ENCODE measurements at places on chromosomes 2 and 18.
A peak's percentile ranks its signal among the peaks of the same experiment; 100 is the strongest.

GRCh38 chr2:16063955-16064633 is 123.7 kb downstream of the MYCN start:
- no peak for DNase-seq

- DNase-seq: no peak
Measured at GRCh38 chr18:71079606-71080005, 790.8 kb downstream of the SOCS6 start.

DNA sequence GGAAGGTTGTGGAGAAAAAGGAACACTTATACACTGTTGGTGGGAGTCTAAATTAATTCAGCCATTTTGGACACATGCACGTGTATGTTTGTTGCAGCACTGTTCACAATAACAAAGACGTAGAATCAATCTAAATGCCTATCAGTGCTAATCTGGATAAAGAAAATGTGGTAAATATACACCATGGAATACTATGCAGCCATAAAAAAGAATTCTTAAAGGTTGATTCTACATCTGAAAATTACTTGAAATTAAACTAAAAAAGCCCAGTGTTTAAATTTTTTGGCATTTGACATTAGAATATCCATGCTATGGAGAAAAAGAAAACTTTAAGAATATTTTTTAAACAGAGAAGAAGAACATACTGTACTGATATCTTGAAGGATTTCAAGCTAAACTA is 84.0 kb downstream of the BMPR2 start:
- no peak for DNase-seq

DNA sequence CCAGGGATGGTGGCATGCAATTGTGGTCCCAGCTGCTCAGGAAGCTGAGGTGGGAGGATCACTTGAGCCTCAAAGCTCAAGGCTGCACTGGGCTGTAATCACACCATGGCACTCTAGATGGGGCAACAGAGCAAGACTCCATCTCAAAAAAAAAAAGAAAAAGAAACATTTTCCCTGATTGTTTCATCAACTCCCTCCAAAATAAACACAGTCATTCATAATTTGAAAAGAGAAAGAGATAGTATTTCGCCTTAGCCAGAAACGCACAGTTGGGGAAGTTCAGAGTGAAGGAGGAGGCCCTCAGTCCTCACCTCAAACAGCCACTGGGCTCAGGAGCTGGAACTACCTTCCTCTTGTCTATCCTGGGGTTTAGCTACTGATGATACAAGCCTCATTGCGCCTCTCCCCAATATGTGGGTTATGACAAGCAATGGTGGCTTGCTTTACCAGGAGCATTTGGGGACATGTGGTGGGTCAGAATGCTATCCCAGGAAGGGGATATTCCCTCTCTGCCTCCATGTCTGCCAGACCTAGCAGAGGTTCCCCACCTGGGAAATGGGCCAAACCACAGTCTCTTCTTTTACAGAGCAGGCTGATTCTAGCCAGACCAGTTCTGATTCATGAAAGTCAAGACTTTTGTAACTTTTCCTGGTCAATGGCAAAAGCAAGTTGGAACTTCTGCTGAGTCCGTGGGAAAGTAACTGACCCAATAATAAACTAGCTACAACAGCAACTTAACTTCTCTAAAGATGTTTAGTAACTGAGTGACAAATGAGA is 22.2 kb upstream of the TMEM87B start:
- DNase-seq: peak; percentile 82

DNA sequence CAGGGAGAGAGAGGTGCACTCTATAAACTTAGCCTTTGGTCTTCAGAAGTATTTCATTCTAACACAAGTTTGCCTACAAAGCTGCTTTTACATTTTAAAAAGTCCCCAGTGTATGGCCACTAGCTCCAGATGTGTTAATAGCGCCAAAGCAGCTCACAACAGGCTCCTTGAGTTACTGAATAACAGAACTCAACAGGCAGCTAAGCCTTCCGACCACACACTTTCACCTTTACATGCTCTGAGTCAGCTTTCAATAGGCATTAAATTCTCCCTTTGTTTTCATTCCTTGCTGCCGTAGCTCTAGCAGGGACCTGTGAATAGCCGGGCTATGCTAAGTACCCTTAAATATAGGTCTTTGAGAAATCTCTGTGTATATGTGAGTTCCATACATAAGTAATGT is 262.8 kb upstream of the PARD3B start:
- no peak for DNase-seq

GRCh38 chr2:170744248-170745002 is 25.8 kb upstream of the ERICH2 start:
- DNase-seq: peak; percentile 37

DNA sequence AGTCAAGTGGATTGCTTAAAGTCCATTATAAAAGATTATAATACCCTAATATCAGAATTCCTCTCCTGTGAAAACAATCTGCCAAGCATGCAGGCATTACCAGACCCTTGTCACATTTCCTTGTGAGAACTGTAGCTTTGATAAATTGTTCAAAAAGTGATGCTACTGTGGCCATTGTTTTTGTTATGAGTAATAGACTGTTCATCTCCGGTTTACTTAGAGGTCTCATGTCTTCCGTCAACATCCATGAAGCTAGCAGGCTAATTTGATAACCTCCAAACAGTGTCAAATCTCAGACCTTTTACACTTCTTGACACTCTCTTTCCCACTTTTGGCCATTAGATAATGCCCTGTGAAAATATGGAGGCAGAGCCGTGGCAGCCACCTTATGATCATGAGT is 342.7 kb downstream of the CPS1 start:
- no peak for DNase-seq

GRCh38 chr2:202187570-202187969 is 50.8 kb downstream of the SUMO1 start:
- DNase-seq: no peak

DNA sequence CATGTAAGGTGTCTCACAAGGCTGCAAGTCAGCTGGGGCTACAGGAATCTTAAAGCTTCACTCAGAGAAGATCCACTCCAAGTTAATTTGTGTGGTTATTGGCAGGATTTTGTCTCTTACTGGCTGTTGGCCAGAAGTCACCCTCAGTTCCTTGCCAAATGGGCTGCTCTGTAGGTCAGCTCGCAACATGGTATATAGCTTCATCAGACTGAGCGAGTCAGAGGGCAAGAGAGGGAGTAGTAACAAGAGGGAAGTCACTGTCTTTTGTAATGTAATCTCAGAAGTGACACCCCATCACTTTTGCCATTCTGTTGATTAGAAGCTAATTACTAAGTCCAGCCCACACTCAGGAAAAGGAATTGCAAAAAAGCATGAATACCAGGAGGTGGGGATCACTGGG is 119.5 kb downstream of the LRRTM1 start:
- no peak for DNase-seq

DNA sequence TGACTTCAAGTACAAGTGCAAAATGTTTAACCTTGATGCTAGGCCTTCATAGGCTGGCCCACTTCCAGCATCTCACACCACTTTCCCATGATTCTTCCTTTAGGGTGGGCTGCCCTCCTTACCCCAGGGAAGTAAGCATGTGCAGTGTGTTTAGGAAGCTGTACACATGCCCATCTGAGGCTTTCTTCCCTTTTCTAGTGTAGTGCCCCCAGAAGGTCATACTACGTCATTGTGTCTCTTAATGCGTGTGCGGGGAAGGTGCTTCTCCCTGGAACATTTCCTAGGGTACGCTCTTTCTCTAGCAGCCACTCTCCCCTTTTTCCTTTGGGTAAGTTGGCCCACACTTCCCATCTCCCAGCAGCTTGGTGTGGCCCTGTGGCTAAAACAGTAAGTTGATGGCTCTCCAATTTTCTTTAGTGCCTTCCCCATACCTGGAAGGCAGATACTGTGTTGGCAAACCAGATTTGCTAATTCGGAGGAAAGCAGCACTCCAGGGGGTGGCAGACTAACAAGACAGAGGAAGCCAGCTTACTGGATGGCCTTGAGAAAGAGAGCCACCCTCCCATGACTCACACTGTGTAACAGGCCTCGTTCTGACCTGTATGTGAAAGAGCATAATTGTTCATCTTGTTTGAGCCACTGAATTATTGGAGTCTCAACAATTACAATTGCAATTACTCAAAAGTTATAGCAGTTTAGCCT is 1.1 kb upstream of the SULT6B1 start:
- DNase-seq: peak; percentile 64

GRCh38 chr2:25161055-25161781 is 7.2 kb downstream of the POMC start:
- peak; percentile 58 for DNase-seq

- no peak for DNase-seq
Measured at GRCh38 chr2:28991460-28991859, 10.4 kb downstream of the TOGARAM2 start.

GRCh38 chr2:53826587-53827397 is 33.0 kb downstream of the GPR75 start:
- DNase-seq: no peak

DNA sequence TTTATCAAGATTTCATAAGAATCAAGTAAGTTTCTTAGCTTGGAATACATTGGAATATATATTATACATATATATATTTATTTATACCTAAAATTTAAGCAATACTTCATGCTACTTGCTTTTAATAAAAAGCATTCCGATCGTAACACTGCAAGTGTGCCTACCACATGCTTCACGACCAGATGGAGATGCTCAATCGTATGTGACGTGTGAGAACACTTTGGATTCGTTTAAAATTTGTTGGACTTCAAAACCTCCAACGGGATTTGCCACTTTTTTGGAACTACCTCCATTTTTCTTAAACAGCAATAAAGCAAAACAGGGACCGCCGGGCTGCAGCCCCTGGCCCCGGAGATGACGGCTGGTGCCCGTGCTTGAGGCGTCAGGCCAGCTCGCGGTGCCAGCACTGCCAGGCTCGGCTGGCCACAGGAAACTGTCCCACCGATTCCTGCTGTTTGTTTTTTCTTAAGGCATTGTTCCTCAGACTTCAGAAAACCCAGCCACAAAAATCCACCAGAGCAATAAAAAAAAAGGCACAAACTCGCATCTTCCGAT is 204.1 kb downstream of the TWIST2 start:
- DNase-seq: no peak

DNA sequence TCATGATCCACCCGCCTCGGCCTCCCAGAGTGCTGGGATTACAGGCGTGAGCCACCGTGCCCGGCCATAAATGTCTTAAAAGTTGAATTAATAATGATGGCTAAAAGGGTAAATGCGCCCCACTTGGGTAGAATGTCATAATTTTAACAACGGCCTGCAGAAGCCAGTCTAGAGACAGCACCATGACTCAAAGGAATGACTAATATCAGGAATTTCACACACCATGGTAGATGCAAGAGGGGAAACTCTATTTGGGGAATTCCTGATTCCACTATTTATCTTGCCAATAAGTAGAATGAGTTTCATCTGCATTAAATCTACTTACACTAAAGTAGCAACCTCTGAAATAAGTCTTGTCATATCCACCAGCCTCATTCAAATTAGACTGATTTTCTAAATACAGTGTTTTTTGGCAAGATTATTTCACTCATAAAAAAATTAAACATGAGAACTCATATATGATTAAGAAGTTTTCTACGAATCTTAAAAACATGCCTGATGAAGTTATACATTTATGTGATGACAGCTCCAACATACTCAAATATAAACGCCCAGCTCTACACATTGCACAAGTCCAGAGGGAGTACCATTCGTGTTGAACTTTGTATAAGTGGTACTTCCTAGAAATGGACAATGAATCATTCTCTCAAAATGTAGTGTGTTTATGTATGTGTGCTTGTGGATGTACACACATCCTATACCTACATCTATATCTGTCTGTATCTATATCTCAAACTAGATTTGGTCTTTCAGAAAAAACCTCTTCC is 309.7 kb downstream of the IRS1 start:
- DNase-seq: no peak

- no peak for DNase-seq
Measured at GRCh38 chr2:130289780-130290179, 52.9 kb upstream of the IMP4 start.

DNA sequence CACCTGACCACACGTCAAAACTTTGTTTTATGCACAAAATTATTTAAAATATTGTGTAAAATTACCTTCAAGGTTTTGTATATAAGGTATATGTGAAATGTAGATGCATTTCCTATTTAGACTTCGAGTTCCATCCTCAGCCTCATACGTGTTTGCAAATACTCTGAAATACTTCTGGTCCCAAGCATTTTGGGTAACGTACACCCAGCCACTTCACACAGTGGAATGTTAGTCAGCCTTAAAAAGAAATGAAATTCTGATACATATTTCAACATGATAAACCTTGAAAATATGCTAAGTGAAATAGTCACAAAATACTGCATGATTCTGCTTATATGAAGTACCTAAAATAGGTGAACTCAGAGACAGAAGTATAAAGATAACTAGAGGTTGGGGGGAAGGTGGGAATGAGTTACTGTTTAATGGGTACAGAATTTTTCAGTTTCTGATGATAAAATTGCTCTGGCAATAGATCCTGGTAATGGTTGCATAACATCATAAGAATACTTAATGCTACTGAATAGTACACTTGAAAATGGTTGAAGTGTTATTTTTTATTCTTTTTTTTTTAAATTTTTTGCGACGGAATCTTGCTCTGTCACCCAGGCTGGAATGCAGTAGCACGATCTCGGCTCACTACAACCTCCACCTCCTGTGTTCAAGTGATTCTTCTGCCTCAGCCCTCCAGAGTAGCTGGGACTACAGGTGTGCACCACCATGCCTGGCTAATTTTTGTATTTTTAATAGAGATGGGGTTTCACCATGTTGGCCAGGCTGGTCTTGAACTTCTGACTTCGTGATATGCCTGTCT is 24.0 kb downstream of the NOP58 start:
- no peak for DNase-seq

GRCh38 chr2:114421781-114422180 is 20.7 kb upstream of the DPP10 start:
- no peak for DNase-seq

DNA sequence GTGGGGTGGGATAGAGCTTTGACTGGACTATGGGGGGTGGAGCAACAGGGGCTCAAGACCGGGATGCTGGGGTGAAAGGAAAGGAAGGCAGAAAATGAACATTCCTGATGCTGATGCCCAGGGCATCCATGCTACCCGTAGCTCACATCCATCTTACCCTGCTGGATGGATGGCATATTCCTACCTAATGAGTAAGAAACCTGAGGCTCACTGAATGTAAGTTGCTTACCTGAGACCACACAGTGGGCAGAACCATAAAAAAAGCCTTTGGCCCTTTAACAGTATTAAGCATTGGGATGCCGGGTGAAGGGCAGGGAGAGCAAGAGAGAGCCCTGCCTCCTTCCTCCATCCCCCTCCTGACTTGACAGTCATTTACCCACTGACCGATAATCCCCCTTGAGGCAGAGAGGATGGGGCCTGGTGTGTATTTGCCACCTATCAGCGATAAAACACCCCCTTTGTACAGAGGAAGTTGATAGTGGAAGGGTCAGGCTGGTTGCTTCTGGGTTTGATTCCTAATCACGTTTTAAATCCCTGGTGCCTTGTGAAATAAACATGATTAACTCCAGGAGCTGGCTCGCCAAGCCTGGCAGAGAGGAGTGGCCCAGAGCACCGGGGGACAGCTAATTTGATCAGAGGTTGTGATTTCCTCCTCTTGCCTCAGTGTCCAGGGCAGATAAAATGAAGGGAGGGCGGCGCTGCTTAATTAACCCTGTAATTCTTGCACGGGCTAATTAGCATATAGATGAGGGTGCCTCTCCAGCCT is 105.9 kb upstream of the HS6ST1 start:
- DNase-seq: no peak

DNA sequence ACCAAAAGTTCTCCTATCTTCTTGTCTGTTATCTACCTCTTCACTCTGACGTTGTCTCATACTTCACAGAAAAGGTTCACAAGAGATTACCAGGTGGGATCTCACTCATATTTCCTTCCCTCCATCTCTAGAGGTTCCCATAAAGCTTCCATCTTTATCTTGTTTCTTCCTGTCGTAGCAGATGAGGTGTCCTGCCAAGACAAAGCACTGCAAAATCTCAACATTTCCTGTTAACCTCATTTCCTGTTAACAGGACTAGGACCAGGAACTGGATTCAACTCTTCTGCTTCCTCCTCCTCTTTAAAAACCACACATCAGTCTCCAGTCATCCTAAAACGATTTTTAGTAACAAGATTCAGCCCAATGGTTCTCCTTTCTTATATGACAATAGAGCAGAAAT is 512.8 kb upstream of the NRP2 start:
- DNase-seq: no peak
